NCI-H524 treated with DMSO at 0.1 percent for 48 hours (cell line): ENCODE measurements at places on chromosomes 2 and 18.
A peak's percentile ranks its signal among the peaks of the same experiment; 100 is the strongest.

DNA sequence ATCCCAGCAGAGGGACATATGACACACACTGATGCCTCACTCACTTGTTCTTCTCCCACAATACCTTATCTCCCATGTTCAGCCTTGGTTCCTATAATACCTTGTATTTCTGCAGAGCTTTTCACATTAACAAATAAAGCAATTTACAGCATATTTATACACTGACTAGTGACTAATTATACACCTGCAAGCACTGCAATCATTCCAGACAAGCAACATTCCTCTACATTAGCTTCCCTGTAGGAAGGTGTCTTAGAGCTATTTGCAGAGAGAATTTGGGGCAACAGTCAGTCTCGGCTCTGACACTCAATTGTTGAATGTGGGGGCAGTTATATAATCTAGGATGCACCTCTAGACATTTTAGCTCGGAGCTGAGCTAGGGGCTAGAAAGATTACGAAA, 9.5 kb upstream of the INSIG2 start:
- no peak for DNase-seq

DNA sequence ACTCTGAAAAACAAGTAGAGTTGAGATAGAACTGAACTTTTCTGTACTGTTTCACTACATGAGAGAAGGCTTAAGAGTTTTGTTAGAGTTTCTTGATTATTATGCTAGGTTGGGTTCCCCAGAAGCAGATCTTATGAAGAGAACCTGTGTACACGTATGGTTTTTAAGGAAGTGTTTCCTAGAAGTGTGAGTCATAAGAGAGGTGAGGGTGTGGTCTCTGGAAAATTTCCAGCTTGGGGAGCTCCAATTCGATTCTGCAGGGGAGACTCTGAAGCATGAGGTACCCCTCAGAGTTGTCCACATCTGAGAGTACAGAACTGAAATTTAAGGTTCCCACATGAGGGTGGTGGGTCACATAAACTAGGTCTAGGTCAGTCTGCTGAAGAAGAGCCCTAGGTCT, 83.3 kb upstream of the MAP2 start:
- DNase-seq: no peak

DNA sequence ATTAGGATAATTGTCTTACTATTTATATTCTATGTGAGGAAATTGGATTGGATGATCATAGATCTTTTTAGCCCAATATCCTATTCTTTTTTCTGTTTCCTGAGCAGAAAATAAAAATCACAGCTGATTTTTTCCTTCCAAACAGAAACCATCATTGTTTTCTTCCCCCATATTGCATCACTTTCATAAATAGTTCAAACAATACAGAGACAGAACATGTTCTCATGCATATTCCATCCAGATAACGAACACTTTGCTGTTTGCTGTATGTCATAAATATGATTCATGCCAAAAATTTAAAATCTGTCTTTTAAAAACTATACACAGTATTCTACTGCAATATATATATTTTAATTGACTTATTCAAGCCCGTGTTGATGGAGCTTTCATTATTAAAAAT, 22.0 kb upstream of the RALBP1 start:
- no peak for DNase-seq

DNA sequence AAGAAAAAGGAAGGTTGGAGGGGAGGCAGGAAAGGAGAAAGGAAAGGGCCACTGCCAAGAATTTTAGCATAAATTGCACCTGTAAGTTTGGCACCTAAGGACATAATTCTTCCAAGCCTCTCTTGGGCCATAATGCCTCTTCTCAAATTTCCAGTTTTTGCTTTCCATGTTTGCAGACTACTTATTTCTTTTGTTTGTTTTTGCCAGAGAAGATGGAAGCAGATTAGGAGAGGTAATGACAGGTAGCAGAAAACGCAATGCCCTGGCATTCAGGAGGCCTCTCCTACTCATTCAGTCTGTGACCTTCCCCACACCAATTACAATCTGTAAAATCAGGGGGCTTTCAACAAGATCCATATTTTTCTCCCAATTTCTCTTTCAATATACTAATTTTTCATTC, 56.8 kb downstream of the MRPL33 start:
- no peak for DNase-seq

GRCh38 chr2:192194265-192194865, 368 bp downstream of the TMEFF2 start:
- peak; percentile 13 for DNase-seq
